Naive thymus-derived CD4-positive, alpha-beta T cell (primary cell): ENCODE measurements at places on chromosomes 16 and 17. TPM values are rescaled to one million over a fixed set of nuclear protein-coding genes. Genes with fewer than 3 reads are reported as not detected.

DNA sequence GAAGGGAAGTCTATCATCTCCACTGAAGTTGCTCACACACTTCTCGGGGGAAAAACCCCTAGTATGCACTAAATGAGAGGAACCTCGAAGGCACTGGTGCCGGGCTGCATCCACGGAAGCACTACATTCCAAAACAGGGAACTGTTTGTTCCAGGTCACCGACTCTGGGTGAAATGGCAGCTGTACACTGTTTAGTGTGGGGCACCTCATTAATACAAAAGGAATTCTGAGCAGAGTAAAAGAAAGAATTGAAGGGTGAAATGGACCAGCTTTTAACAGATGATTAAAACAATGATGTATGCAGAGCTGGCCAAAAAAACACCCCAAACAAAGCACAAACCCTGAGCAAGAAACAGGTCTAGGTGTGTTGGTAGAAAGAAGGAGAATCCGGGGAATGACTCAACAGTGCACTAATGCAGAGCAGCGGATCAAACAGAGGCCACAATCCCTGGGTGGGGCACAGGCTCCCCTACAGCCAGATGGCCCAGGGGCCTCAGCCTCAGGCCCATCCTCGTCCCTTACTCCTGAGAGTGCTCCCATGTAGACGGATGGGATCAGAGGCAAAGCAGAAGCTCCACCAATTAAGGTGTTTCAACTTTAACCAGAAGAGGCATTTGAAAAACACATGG, 161.5 kb downstream of the ZFHX3 start:
- H3K4me1 ChIP-seq = no peaks in the 10 kb centered on the region
- DNase-seq = no peak
- H3K36me3 ChIP-seq = no peaks in the 10 kb centered on the region
- no peak overlapping the region for H3K4me3 ChIP-seq
- no peaks in the 10 kb centered on the region for H3K27me3 ChIP-seq

DNA sequence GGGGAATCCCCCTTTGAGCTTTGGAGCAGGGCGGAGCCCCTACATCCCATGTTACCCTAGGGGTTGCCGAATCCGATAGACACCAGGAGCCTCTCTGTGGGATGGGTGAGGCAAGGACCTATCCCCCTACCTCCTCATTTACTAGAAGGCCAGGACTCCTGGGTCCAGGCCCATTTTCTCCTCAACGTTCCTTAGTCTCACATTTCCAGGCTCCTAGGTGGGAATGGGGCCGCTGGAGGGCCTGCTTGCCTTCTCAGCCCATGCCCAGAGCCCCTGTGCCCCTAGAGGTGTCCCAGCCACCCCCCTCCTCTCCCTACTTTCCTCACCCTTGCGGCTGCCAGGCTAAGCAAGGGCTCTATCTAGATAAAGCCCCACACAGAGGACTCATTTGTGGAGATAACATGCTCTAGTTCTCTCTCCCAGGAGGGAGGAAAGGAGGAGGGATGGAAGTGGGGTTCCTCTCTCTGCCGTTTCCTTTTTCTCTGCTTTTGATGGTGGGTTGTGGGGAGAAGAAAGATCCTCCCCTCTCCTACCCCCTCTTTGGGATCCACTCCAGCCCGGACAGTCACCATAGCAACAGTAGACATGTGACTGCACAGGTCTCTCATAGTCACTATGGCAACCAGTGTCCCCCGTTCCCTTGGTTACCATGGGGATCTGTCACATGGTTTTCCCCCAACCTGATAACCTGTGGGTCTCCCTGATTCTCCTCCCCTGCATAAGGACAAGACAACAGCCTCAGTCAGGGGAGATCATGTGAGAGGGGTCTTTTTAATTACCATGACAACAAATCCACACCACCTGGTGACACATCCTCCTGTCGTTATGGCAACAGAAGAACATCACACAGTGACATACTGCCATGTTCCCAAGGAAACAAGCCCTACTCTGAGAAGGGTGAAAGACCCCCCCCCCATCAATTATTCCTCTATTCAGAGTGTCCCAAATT, 5.2 kb downstream of the CACNA1G start:
- no peak overlapping the region for H3K4me3 ChIP-seq
- H3K4me1 ChIP-seq = peaks cover 4% of the 10 kb centered on the region
- H3K27ac ChIP-seq = no peak overlapping the region

- H3K36me3 ChIP-seq = no peaks in the 10 kb centered on the region
- no peaks in the 10 kb centered on the region for H3K27me3 ChIP-seq
- no peak overlapping the region for H3K4me3 ChIP-seq
- H3K4me1 ChIP-seq = no peaks in the 10 kb centered on the region
These were observed 341.4 kb downstream of the UTP18 start for GRCh38 chr17:51601622-51602261.

DNA sequence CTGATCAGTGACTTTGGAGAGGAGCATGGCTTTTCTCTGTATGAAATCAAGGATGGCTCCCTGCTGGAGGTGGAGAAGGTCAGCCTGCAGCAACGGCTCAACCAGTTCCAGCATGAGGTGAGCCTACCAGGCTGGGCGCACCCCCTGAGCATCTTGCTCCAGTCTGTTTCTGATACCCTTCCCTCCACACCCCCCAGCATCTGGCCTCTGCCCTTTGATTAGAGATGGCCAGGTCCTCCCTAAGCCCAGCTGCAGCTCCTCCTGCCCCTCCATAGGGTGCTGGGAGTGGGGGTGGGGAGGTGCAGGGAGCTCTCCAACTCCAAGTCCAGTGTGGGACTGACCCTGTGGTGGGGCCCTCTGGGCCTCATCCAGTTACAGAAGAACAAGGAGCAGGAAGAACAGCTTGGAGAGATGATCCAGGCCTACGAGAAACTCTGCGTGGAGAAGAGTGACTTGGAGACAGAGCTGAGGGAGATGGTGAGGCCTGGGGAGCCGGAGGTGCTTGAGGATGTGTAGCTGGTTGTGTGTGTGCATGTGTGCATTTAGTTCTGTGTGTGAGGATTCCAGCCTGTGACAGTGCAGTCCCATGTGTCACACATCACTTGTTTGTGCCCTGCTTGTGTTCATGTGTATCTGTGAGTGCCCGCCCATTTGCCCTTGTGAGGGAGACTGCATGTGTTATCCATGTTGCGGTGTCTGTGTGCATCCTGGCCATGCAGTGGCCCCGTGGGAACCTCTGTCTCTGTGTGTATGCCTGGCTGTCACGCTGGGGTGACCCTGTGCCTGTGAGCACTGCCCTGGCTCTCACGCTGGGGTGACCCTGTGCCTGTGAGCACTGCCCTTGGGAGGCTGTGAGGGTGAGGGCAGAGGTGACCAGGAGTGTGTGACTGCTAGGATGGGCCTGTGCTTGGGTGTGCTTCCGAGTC, 3.0 kb downstream of the TBKBP1 start:
- no peaks in the 10 kb centered on the region for H3K36me3 ChIP-seq
- H3K4me1 ChIP-seq = peaks cover 14% of the 10 kb centered on the region
- no peak for DNase-seq
- no peak overlapping the region for H3K4me3 ChIP-seq

Gene HCRT
- total RNA-seq = not detected

DNA sequence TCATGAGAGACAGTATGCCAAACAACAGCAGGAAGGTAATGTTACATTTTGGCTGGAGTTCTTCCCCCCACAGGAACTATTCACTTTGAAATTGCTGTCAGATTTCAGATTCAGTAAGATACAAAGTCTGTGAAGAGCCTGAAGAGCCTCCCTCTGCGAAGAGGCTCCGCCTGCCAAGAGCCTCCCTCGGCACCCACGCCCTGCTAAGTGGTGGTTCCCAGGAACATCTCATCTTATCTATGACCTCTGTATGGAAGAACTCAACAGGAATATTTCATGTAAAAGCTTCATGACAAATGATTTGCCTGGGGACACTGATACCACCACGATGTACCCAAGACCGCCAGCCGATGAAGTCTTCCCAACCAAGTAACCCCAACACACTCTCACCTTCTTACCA, 3.2 kb downstream of the ZC3H7A start:
- H3K27me3 ChIP-seq = no peaks in the 10 kb centered on the region
- H3K27ac ChIP-seq = peak overlapping the region; percentile 97
- H3K4me3 ChIP-seq = no peak overlapping the region
- H3K36me3 ChIP-seq = no peaks in the 10 kb centered on the region

GRCh38 chr17:66837885-66838665, 3.2 kb downstream of the CACNG5 start:
- H3K4me3 ChIP-seq = no peak overlapping the region
- peaks cover 4% of the 10 kb centered on the region for H3K27me3 ChIP-seq
- H3K27ac ChIP-seq = no peak overlapping the region
- H3K4me1 ChIP-seq = no peaks in the 10 kb centered on the region
- DNase-seq = no peak

Gene C16orf46
- total RNA-seq = 0.36 TPM in 1 of 2 replicates, not detected in the other
